ENCODE measurements at places on chromosomes 4 and X. TPM values are rescaled to one million over a fixed set of nuclear protein-coding genes. Genes with fewer than 3 reads are reported as not detected.

- DNase-seq = no peak
Observed at GRCh38 chrX:41616935-41617334, 71.8 kb upstream of the GPR34 start.

GRCh38 chr4:118388606-118389005 is 35.8 kb upstream of the PRSS12 start:
- DNase-seq = no peak

DNA sequence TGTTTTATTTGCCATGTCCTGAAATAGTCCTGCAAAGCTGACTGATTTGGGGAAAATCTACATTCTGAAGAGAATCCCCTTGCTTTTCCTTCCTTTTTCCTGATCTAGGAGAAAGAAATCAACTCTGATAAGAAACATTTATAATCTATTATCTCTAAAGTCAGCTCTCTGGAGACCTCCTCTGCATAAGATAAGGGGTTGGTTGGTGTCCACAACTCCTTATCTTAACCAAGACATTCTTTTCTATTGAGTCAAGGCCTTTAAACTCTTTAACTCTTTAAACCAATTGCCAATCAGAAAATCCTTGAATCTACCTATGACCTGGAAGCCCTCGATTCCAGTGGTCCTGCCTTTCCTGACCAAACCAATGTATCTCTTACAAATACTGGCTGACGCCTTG is 373.6 kb upstream of the RASGEF1B start:
- no peak for DNase-seq

- no peak for DNase-seq
Observed at GRCh38 chr4:1239950-1240307, 9.0 kb downstream of the CTBP1 start.

DNA sequence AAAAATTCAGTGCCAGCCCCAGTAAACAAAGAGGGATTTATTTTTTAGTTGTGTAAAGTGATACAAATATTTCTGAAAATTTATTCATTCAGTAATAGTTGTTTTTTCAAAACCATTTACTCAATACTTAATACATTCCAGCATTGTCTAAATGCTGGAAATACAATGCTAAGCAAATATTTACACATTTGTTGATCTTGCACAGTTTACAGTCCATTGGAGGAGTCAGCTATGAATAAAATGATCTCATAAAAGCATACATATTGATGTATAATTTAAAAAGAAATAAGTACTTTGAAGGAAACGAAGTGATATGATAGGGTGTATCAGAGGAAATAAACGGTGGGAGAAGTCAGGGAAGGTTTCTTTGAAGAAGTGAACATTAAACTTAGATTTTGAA is 1942.1 kb upstream of the ADGRL3 start:
- no peak for DNase-seq

GRCh38 chr4:155907556-155907955 is 4.1 kb downstream of the TDO2 start:
- DNase-seq = no peak

DNA sequence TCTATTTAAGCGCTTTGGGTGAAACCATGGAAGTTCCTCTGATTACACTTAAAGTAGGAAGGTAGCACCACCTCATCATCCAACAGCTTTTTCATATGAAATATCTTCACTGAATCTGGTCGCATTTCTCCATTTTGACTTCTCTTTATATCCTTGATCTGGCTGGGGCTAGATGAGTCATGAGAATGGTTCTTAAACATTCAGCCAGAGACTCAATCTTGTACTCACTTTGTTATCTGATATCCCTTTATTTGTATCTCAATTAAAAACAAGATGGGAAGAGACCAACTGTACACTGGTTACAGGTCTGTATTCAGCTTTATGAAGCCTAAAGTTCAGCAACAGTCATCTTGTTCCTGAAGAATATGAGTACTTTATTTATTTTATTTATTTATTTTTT is 84.9 kb downstream of the CBLL2 start:
- DNase-seq = no peak

Gene CTAG1A
- not detected for total RNA-seq

Gene AR
- total RNA-seq = 0.03 TPM

DNA sequence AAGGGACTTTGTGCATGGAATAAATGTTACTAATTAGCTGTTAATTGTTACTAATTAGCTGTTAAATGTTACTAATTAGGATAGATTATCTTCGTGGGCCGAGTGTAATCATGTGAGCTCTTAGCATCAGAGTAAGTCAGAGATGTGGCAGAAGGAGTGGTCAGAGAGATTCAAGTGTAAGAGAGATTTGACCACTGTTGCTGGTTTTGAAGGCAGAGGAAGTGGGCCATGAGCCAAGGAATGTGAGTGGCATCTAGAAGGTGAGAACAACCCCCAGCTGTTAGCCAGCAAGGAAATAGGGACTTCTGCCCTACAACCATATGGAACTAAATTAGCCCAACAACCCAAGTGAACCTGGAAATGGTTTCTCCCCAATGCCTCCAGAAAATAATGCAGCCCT is 28.2 kb downstream of the ODAPH start:
- no peak for DNase-seq

DNA sequence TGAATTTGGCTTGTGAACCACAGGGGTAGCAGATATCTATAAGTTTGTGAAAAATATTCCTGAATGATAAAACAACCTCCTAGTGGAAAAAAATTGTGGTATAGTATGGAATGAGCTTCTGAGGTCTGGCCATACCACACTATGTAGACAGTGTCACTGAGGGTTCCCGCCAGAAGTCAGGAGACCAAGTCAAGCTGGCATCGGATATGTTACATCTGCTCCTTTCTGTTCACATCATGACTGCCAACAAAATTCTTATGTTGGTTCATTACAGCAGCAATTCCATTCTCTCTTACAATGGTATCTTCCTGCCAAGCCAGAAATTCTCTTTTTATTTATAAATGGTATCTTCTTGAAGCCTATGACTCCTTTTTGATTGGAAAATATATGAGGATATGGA is 273.0 kb downstream of the PPP3CA start:
- DNase-seq = no peak

Gene KIF4A
- 0.21 TPM for total RNA-seq

DNA sequence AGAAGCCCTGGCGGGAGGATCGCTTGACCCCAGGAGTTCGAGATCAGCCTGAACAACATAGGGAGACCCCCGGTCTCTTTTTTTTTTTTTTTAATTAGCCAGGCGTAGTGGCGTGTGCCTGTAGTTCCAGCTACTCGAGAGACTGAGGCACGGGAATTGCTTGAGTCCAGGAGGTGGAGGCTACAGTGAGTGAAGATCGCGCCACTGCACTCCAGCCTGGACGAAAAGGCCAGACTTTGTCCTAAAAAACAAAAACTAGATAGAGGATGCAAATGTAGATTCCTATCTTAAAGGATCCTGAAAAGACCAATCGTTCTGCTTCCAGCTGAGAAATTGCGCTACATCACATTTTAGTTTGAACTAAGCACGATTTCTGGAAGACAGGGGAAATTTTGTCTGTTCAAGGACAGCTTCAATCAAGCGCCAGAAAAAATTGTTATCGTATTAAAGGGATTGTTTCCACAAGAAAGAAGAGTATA is 627 bp upstream of the HSD17B11 start:
- DNase-seq = no peak

Gene UGT2B28
- not detected for total RNA-seq

Measured in naive thymus-derived CD4-positive, alpha-beta T cell (primary cell).